ENCODE measurements at places on chromosomes 5 and 9.

DNA sequence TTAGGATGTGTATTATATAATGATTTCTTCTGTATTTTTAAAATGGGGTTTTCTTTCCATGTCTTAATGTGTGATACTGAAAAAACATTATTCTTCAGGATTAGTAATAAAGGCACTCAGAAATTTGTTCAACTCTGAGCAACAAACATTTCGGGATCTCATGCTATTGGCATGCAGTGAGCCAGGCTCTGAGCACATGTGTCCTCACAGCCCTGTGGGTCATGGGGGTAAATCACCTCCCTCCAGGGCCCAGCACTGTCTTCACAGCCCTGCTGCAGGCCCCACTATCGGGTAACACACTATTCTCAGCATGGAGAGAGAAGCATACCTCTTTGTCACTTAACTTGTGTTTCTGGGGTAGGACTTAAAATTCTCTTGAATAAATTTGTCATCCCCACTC lies 14.0 kb downstream of the TMEM174 start:
- no peak for DNase-seq

DNA sequence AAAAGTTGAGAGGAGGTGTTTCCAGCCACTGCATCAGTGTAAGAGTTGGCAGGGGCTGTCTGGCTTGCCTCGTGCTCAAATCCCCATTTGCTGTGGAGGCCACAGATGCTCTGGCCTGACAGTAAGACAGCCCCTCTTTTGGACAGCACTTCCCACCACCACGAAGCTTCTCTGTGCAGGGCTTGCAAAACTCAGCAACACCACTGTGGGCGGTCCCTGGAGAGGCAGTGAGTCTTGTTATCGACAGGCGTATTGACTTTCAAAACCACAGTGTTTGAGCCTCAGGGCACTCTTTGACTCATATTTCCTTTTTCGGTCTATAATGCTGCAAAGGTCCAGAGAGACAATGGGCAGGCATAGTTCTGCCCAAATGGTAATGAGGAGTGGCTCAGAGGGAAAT lies 539.5 kb downstream of the EBF1 start:
- DNase-seq = no peak

- DNase-seq = no peak
Measured at GRCh38 chr5:127587246-127587917, 61.5 kb upstream of the CTXN3 start.

DNA sequence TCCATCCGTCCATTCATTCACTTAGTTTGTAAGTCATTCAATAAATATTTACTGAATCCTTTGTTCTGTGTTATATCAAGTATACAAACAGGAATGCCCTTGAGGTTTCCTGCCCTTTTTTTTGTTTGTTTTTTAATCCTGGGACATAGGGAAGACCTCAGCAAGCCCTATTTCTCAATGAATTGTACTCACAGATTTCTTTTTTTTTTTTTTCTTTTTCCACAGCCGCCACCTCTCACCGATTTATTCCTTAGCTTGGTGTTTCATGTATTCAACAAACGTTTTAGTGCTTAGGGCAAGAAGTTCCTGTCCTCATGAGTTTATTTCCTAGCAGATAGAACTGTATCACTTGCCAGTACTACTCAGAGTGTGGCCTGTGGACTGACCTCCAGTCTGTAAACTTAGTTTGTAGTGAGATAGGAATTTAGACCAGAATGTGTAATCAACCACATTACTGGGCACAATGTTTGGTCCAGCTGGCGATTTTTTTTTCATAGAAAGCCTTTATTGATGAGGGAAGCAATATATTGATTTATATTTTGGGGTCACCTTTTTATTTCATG lies 35.4 kb upstream of the C5orf47 start:
- DNase-seq = no peak

DNA sequence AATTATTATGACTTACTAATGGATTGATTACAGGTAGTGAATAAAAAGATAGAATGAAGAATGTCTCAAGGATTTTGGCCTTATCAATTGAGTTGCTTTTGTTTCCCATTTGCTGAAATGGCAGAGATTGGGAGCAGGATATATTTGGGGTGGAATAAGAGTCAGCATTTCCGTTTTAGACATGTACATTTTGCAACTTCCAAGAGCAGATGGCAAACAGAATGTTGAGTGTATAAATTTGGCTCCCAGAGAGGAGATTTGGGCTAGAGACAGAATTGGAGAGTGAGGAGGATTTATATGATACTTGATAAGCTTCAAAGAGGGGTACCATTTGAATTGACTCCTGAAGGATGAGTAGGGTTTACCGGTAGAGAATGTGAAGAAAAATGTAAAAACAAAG lies 437.9 kb upstream of the PAPPA start:
- DNase-seq = no peak

- no peak for DNase-seq
Measured at GRCh38 chr5:26791433-26791832, 247.0 kb downstream of the CDH9 start.

DNA sequence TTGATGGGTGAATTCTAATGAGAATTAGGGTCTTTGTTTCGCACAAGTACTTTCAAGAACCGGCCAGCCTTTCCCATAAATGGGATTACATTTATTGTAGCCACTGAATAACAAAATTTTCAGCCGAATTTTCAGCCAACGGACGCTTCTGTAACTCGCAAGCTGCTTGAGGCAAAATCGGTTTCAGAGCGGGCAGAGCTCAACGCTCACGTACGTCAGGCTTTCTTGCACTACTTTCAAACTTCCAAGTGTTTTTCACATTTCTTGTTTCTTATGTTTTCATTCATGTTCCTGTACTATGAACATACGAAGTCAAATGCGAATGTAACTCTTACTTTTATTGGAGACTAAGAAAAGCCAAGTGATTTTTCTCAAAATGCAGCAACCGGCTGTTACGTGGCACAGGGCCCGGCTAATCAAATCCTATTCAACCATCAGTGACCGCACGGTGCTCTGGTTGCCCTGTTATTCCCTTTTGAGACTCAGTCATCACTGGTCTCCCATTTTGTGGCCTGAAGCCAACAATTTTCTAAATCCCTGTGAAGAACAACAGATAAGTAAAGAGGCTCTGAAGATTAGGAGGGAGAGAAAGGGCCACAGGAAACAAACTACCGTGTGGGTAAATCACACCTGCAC lies 68.5 kb downstream of the SLC28A3 start:
- DNase-seq = no peak

- no peak for DNase-seq
Measured at GRCh38 chr5:9505225-9505624, 40.6 kb downstream of the SEMA5A start.

DNA sequence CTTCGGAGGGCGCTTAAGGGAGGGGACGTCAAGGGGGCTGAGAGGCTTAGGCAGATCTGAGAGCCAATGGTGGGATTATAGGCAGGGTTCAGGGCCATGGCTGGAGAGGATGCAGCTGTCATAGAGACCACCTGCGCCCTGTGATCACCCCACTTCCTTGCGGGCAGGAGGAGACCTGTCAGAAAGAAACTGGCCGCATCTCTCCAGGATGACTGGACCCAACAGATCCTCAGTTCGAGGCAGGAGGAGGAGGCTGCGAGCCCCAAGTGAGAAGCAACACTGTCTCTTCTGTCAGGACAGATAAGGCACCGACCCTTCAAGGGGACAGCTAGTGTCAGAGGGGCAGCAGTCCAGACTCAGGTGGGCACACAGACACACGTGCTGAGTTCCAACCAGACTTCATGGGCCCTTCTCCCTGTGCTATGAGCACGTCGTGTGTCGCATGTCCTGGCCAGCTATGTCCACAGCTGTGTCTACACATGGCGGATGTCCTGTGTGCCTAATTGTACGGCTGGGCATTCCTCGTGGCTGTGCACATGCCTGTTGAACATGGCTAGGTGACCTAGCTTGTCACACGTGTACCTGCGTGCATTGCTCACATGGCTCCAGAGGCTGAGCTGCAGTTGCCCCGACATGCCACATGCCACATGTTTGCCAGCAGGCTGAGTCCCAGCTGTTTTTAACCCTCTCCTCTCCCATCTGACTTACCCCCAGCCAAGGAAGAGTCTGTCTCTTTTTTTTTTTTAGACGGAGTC lies 583 bp upstream of the AQP3 start:
- DNase-seq = no peak

GRCh38 chr5:150503977-150504620 lies 3.8 kb upstream of the NDST1 start:
- DNase-seq = no peak

GRCh38 chr9:135029871-135030565 lies 57.5 kb upstream of the OLFM1 start:
- DNase-seq = no peak

DNA sequence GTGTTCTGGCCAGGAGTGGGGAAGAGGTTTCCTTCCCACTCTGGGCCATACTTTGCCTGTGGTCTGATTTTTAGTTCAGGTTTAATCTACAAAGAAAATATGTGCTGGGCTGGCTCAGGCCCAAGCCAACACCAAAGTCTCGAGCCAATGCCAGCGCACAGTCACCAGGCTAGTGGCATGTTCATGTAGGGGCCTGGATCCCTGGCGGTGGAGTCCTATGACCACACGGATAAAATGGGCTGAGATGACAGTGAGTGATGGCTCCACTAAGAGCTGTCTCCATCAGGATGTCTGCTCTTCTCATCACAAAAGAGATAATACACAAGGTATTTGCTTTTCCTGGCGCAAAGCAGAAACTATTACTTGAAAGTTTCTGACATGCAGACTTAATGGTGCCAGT lies 92.9 kb upstream of the PTPN3 start:
- no peak for DNase-seq

- DNase-seq = no peak
Measured at GRCh38 chr9:94153905-94154304, 69.6 kb downstream of the PTPDC1 start.

DNA sequence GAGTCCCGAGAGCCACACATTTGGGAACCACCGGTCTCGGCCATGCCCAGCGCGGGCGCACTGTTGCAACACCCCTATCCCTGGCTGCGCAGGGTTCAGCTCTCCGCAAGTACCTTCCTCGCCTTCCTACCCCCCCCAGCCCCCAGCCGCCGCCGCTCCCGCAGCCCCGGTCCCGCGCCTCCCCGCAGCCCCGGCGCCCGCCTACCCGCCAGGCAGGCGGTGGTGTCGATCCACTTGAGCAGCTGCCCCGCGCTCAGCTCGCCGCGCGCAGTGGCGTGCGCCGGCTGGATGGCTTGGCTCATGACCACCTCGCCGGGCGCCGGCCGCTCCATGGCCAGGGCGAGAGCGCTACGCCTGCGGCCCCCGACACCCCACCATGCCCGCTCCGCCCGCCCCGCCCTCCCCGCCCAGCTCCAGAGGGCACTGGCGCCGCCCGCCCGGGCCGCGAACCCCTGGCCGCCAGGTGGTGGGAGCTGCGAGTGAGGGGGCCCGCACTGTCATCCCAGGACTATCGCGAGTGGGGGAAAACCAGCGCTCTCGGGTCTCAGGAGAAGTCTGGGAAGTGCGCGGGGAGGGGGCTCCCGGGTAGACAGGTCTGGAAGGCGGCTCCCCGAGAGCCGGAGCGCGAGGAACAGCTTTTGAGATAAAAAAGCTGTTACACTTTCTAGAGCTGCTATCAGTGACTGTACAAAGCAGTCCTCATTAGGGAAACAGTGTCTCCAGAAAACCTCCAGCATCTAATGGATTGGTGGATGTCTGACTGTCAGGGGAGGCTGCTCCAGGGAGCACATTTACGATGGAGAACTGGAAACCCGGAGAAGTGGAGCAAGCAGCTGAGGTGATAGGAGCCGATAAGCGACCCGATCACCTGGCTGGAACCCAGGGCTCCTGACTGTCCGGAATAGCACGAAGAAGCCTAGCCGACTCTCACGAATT lies at the start of gene ACOT12:
ACOT12 (minus strand) TSS at position 352 of the 936 bp plus-strand sequence; CDS start at position 332, 20 bp downstream.
- no peak for DNase-seq

DNA sequence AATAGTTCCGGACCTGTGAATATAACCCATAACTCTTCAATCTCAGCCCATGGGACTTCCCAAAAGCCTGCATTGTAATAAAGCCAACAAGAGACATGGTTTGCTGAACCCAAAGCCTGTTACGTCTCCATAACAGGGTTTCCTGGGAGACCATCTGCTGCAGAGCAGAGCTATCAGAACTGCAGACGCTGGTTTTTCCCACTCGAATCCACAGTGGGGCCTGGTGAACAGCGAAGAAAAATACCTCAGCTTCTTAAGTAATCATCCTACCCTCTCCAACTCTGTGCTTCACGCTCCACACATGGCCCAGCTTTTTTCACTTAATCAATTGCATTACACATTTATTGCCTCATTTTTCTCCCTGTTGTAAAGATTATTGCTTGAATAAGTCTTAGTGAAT lies 409.5 kb upstream of the GRIA1 start:
- DNase-seq = no peak

GRCh38 chr9:83930881-83931280 lies 9.6 kb upstream of the KIF27 start:
- DNase-seq = no peak

DNA sequence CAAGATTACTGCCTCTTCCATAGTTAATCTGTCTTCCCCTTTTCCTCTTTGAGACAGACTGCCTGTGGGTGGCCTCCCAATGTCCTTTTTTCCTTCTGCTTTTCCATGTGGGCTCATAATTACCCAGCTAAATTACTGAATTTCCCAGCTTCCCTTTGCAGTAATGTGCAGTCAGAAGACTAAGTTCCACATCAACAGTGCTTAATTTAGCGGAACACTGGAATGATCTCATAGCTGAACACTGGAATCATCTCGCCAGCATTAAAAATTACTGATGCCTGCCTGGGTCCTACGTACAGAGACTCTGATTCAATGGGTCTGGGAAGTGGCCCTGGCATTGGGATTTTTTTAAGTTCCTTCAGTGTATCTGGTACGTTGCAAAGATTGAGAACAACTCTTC lies 84.3 kb downstream of the DNAH5 start:
- no peak for DNase-seq

DNA sequence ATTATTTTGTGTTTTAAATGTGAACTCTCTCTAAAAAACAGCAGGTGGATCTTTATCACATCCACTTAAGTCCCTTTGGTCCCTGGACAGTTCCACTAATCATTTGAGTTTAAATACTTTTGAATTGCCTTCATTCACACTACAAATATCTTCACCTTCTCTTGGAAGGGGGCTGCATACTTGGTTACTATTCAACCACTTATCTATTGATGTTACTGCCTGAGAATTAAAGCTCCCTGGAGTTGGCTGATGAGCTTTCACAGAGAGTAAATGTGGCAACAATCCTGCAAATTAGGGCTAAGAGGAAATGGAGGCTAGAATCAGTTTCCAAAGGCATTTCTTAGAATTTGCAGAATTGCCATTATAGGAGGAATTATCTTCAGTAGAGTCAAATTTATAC lies 180.4 kb downstream of the ST8SIA4 start:
- DNase-seq = no peak

DNA sequence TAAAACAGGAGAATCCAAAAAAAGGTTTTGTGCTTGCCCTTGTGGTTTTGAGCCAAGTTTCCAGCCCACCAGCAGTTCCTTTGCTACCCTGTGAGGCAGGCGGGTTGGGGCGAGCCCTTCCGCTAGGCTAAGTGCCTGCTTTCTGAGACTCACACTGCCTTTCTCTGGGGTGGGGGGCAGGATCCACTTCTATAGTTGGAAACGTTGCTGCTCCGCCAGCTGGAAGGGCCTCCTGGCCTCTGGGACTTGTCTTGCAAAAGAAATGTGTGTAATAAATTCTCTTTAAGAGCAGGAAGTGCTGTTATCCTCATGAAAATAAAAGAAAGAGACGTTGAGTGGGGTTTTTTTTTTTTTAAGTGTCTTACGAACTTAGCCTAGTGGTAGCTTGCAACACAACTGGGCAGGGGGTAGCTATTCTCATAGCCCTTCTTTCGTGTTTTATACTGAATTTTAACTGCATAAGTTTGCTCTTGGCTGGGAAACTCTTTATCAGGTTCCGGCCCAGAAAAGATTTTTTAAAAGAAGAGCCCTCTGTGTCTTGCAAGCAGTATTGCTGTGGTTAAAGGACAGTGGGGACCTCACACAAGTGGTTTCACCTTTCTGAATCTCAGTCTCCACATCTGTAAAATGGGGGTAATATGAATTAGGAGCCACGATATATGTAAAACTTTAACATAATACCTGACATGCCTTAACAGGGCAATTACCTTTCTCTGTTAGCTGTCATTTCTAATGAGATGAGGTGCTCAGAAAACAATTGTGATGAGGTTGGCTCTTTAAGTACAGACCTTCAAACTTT lies 19.8 kb downstream of the JADE2 start:
- DNase-seq = no peak

Data from stimulated activated CD4-positive, alpha-beta T cell treated with anti-CD3 and anti-CD28 coated beads, Interleukin-1b, Interleukin-23, amount 100 ng/mL, for 4 hours (primary cell).